ENCODE measurements at places on chromosomes 7 and 10.

DNA sequence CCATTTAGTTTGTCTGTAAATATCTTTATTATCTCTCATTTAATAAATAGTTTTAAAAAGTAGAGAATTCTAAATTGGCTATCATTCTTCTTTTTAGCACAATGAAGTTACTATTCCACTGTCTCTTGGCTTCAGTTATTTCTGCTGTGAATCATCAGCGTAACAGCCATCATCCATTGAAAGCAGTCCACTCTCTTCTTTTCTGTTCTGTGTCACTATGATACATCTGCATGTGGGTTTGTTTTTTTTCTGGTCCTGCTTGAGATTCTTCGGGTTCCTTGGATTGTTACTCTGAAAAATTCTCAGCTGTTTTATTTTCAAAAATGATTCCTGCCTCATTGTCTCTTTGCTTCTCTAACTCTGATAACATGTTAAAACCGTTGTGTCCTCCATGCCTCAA, 52.5 kb downstream of the CSGALNACT2 start:
- DNase-seq: no peak

GRCh38 chr7:27192546-27193334, 7.2 kb downstream of the HOXA13 start:
- no peak for DNase-seq

GRCh38 chr7:112160130-112160770, 45.9 kb downstream of the DOCK4 start:
- DNase-seq: no peak

DNA sequence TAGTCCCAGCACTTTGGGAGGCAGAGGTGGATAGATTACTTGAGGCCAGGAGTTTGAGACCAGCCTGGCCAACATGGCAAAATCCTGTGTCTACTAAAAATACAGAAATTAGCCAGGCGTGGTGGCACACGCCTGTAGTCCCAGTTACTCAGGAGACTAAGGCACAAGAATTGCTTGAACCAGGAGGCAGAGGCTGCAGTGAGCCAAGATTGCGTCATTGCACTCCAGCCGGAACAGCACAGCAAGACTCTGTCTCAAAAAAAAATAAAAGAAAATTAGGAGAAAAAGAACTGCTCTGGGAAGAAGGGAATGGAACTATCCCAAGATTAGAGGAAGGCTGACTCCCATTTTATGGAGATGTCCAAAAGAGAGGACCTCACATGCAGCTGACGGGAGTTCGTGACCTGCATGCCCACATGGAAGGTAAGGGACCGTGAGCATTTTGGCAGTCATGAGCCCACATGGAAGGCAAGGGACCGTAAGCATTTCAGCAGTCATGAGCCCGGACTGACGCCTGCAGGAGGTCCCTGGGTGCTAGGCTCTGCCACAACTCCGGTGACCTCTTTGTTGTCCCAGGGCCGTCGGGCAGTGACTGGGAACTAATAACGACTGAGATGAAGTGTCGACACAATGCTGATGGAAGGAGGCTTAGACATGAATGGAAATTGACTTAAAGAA, 18.6 kb upstream of the GTPBP4 start:
- no peak for DNase-seq
